ENCODE measurements at places on chromosomes 11 and 22.

GRCh38 chr22:39486951-39487825 is 14.9 kb upstream of the MIEF1 start:
- no peak for DNase-seq

DNA sequence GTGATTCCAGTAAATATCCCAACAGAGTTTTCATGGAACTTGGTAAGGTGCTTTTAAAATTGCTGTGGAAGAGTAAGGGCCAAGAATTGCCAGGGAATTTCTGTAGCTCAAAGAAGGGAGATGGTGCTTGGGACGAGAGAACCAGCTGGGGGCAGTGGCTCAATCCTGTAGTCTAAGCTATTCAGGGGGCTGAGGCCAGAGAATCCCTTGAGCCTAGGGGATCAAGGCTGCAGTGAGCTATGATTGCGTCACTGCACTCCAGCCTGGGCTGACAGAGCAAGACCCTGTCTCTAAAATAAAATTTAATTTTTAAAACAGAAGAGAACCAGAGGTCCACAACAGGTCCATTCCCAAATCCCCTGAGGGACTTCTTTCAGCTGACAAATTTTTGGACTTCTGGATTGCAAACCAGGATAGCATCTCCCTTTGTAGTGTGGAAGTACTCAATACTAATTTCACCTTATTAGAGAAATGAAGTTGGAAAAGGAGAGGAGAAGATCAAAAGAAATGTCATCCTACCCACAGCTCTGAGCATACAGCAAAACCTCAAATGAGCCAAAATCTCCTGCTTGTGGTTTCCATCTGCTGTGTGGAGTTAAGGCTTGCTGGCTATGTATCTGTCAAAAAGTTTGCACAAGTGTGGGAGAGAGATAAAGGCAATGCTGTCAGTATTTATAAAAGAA is 59.2 kb upstream of the CLPB start:
- DNase-seq, result no peak

- no peak for DNase-seq
These were observed 28.2 kb upstream of the E2F8 start for GRCh38 chr11:19268909-19269308.

DNA sequence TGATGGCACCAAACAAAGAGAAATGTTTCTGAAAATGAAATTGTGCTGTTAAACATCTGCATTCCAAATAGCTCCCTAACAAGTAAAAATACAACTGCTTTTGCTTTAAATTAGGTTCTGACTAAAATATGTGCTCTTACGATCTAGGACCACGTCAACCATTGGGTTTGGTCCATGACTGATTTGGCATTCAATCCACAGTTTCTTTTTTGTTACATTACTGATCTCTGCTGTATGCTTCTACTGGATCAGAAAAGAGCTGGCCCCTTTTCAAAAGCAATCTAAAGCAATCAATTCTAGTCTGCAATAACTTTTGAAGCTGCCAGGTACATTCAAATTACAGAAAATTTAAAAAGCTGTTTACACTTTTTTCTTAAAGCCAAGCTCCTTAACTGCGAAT is 1047.1 kb upstream of the CCDC90B start:
- no peak for DNase-seq

DNA sequence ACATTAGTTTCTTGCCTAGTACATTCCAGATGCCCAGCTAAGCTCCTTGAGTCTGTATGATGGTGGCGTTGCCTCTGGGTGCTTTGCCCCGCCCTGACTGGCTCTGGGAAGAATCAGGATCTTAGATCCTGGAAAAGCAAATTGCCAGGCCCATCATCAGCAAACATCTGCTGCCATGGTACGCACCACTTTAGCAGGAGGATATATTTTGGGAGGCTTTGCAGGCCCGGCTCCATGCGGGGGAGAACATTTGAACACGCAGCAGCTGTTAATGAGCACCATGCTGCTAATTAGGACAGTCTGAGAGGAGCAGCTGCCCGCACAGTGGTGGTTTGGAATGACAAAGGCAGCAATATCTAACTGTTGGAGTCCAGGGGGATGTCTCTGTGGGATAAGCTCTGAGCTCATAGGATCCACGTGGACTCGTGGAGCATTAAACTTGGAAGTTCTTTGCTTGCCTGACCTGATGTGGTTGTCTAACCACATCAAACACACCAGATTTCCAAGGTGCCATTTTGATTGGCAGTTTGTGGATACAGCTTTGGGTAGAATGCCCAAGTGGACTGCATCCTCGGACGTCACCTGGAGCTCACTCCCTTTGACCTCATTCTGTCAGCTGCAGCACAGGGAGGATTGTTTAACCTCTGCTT is 217.0 kb upstream of the ZBED5 start:
- DNase-seq, result no peak

- DNase-seq, result no peak
These were observed 92.9 kb downstream of the PTPRJ start for GRCh38 chr11:48073031-48073861.

DNA sequence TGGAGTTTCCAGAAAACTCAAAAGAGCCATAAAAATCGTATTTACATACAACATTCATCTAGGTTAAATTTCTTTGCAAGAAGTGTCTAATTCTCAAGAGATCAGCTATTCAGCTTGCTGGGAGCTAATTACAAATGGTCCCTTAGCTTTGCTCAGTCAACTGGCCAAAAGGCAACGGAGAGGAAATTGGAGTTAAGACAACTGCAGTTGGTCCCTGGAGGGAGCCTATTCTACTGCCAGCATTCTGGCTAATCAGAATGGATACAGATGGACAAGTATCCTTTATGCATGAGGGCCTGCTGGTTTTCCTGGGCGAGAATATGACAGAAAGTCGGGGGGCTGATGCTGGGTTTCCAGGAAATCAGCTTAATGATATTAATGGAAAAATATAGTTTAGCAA is 45.5 kb downstream of the KCNJ1 start:
- DNase-seq, result no peak
